Common myeloid progenitor, CD34-positive (primary cell): ENCODE measurements at places on chromosomes 3 and 15.

DNA sequence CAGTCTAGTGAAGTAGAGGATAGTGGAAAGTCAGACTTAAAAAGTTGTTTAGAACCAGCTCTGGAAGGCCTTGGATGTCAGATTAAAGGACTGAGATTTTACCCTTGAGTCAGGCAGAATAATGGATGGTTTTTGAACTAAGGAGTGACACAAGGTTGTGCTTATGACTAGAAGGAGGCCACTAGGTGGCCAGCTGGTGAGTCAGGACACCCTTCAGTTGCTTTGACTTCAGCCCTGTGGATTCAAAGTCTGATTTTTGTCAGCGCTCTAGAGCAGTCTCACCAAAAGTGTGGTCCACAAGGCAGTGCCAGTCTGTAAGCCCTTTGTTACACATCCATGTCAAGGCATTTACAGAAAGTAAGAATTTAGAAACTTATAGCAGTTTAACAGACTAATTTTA, 3.8 kb upstream of the GABPB1 start:
- peak; percentile 79 for DNase-seq

GRCh38 chr3:50623840-50624474, 7.0 kb downstream of the MAPKAPK3 start:
- peak; percentile 80 for DNase-seq

DNA sequence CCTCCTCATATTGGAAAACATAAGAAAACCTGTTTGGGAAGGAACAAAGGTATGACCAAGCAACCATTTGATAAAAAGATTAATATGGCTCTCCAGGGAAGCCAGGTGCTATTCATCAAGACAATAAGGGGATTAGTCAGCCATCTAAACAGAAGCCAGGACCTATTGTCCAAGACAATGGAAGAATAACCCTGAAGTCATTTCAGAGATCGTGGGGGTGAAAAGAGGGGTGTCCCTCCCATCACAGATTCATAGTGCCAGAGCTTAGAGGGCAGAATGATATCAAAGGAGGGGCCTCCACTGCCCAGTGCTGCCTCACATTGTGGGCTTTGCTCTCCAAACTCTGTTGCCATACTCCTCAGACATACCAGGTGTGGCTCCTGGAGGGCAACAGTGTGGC, 73.5 kb downstream of the DAPK2 start:
- no peak for DNase-seq

DNA sequence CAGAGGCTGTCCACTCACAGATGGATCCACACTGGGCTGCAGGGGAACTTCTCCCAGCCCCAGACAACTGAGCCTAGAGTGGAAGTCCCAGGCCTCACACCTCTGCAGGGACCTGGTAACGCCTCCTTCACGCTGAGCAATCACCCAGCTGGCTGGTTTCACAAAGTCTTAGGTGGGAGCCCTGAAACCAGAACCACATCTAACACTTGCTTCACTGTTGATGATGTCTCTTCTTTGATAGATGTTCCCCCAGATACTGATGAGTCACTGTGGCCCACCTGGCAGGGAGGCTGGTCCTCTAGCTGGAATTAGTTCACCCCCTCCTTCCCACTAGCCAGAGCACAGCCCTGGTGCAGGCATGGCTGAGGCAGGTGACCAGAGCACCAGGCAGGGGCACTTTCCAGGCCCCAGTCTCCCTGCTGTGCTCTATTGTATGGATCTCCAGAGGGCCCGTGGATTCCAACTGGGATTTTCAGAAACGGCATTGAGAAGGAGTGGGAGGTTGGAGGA, 33.5 kb downstream of the MYL3 start:
- DNase-seq = no peak

- no peak for DNase-seq
Observed at GRCh38 chr3:134992180-134992579, 197.1 kb downstream of the EPHB1 start.

GRCh38 chr3:154095832-154096421, 25.3 kb upstream of the ARHGEF26 start:
- peak; percentile 43 for DNase-seq

DNA sequence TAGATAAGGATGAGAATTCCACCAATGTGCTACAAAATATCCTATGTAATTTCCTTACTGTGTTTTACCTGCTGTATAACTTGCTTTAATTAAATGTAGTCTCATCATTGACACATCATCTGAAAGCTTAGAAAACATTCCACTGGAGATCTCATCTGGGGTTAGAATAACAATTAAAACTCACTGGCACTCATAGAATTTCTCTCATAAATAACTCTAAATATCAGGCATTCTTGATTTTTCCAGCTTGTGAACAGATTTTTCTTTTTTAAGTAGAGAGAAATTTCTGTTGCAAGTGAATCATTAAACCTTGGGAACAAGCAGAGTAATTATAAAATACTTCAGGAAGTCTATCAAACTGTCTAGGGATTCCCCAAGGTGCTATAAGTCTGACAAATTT, 843.8 kb downstream of the NAALADL2 start:
- DNase-seq = no peak

GRCh38 chr3:52432691-52433141, 12.2 kb downstream of the SEMA3G start:
- DNase-seq = no peak
